Retinal pigment epithelial cell (primary cell): ENCODE measurements at places on chromosomes 6 and 20.
A peak's percentile ranks its signal among the peaks of the same experiment; 100 is the strongest.

DNA sequence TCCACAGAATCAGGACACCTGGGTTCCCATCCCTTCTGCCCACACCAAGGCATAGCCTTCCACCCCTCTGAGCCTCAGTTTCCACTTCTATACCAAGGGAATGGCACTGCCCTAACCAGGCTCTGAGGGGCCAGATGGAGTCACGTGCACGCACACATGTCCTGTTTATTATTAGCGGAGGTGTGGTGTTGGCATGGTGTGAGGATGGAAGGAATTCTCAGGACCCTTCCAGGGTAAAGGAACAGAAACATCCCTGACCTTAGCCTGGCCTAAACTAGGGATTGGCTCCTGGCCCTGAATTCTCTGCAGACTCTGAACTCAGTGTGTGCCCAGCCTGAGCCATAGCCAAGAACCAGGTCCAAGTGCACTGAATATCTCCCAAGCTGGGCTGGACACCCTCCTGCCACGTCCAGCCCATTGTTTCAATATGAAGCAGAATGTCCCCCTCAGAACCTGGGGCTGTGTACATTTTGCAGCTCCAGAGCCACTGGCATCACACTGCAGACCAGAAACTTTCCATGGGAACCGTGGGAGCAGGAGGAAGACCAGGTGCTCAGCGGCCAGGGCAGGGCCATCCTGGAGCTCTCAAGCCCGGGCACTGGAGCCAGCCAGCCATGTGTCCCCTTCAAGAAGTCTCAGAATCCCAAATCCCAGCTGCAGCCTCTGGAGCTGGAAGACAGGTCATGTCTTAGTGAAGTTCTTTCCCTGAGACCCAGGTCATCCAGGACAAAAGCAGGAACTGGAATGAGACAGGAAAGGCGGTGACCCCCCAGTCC lies 208.4 kb downstream of the ANKRD60 start:
- DNase-seq, result no peak

DNA sequence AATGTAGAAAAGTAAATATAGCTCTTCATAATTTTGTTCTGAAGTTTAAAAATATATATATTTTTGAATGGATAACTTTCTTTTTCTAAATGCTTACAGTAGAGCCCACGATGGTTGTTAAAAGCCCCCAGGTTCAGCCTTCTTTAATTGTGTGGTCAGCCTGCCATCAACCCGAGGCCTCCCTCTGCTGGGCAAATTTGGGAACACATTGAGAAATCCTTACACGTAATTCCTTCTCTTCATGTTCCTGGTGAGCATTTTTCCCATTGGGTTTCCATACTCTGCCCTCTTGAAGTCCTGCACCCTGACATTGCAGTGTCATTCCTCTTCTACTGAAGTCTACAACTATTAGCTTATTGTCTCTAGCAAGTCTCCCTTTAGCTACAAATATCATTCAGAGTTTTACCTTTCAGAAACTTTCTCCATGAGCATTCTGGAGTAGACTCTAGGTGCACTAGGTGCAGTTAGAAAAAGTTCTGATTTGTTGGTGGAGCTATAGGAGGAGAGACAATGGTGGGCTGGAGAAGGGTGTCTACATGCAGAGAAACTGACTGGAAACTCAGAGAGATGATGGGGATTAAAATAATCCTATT lies 40.6 kb downstream of the TRIM38 start:
- no peak for DNase-seq

- DNase-seq, result no peak
Measured at GRCh38 chr6:4374216-4374615, 238.8 kb upstream of the ECI2 start.

GRCh38 chr20:13659288-13659687 lies 20.6 kb upstream of the TASP1 start:
- DNase-seq, result no peak

DNA sequence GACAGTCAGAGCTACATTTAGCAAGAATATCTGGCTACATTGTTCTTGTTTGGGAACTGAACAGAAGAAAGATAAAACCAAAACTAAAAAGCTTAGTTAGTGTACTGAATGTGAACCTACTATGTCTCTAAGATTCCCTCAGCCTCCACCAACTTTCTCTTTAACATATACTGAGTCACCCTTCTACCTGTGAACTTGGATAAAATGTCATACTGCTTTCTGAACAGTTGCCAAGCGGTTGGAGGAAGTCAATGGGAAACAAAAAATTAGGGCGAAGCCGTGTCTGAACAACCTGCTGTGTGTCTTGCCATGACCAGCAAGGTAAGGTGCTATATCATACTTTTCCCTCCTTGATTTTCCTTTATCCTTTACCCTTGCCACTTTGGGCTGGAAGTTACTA lies 243.5 kb downstream of the BTBD9 start:
- DNase-seq, result no peak

DNA sequence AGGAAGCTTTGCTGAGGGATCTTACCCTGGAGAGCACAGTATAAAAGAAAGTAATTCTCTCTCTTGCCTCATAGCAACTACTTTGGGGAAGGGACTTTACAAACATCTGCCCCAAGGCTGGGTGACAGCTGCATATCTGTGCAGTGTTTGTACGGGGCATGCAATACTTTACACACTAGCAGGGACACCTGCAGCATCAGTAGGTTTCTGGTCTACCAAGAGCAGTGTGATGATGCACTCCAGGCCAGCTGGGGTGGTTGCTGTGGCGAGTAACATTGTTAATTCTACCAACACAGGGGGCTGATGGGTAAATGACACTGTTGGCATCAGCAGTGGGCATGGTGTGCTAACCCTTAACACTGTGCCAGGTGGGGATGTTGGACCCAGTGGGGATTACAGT lies 48.0 kb downstream of the ADTRP start:
- no peak for DNase-seq

DNA sequence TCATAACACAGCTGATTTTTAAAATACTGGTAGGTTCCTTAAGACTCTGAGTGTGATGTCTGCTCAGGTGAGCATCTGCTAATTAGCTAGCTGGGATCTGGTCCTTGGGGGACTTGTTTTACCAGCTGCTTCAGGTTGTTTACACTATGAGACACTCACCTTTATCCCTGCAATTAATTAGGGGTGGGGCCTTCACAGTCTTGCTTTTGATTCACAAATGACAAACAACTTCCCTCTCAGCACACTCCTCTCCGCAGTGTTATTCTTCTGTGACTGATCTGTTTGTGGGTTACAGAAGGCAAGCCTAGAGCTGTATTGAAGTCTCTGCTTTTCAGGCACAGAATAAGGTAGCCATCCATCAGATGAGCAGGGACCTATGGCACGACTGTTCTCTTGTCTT lies 62.0 kb upstream of the CD83 start:
- DNase-seq, result no peak

GRCh38 chr6:75436869-75437268 lies 56.7 kb downstream of the FILIP1 start:
- DNase-seq, result no peak

- DNase-seq, result no peak
Measured at GRCh38 chr20:54435015-54435414, 40.4 kb upstream of the DOK5 start.

GRCh38 chr20:24332956-24333355 lies 136.5 kb upstream of the SYNDIG1 start:
- no peak for DNase-seq

GRCh38 chr6:137673603-137674002 lies 179.4 kb upstream of the OLIG3 start:
- no peak for DNase-seq

- peak; percentile 31 for DNase-seq
Measured at GRCh38 chr6:161367472-161367871, 93.6 kb upstream of the AGPAT4 start.

DNA sequence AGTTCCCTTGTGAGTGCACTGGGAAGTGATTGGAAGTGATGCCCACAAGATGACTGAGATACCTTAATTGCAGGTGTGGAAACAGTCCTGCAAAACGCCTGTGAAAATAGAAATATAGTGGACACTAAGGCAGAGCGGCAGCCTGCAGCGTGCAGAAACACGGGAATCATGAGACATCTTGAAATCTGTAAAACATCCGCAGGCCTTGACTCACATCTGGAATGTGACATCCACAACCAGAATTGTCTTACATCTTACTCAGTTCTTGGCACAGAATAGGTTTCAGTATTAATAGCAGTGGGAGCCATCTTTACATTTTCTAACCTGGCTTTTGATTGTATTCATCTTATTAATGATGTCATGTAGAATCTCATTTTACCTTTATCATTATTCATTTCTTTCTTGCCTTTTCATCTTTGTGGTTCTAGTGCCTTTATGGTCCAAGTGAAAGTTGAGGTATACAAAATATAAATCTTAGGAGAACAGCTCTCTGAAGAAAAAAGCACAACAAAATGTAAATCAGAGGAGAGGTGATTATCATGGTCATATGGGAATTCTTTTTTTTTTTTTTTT lies 44.6 kb downstream of the CDYL start:
- no peak for DNase-seq

GRCh38 chr6:127176146-127176545 lies 57.7 kb downstream of the RSPO3 start:
- DNase-seq, result peak; percentile 22

DNA sequence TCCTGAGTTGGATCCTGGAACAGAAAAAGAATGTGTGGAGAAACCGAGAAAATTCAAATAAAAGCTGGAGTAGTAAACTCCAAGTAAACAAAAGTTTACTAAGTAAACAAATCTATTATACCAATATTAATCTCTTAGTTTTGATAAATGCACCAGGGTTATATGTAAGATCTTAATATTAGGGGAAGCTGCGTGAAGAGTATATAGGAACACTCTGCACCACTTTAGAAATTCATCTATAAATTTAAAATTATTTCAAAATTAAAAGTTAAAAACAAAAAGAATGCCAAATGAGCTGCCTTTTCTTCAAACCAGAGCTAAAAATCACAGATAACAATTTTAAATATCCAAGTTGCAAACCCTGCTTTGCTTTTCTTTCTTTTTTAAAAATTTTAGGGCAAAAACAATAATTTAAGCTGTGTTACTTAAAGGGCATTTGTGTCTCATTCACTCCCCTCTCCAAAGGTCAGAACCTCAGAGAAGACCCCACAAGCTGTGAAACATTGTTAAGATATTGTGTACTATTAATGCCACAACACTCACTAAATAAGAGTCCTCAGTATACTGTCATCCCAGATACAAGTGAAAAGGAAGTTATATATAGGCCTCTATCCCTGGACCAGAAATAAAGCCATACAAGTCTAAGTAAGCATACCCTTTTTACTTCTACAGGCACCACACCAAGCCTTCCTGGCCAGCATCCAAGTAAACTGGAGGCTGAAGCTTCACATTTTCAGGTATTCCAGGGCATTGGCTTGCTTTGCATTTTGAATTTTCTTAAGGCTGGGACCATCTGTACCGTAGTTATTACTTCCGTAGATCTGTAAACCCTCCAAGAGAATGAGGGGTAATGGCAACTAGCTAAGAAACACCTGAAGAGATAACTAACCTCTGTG lies 7.0 kb downstream of the DNAAF9 start:
- DNase-seq, result no peak

GRCh38 chr6:2852921-2853322 lies 11.3 kb upstream of the SERPINB1 start:
- DNase-seq, result no peak

DNA sequence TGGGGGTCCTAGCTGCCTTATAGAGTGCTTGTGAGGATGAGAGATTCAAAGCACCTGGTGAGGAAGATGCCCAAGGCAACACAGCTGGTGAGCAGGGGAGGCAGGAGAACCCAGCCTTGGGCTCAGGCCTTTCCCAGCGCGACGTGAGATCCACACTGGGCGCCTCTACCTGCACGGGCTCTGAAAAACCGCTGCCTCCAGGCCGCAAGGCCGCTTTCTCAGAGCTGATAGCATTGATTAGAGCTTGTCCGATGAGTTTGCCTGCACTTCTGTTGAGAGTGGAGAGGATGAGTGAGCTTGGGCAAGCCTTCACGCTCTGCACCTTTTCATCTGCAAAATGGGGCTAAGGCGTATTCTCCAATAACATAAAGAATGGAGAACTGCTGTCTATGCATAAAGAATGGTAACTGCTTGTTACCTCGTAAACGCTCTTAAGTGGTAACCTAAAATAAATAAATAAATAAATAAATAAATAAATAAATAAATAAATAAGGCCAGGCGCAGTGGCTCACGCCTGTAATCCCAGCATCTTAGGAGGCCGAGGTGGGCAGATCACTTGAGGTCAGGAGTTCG lies 916 bp downstream of the PABPC1L start:
- DNase-seq, result no peak

GRCh38 chr6:27775796-27776184 lies 136.4 kb downstream of the OR2B2 start:
- DNase-seq, result no peak

DNA sequence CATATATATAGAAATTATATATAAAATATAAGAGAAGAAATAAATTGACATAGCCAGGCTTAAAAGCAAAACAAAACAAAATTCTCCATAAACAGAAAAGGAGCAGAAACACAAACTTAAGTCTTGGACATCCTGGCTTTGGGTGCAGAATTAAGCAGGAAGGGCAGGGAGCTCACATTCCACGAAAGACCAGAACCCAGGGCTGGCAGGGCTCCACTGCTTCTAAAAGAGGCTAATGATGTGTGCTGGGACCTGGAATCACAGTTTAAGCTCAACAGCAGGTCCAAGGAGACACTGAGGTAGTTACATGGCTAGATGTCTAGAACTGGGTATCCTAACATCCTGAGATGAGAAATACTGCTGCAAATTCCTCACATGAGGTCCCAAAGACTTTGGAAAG lies 210.3 kb downstream of the WDR27 start:
- DNase-seq, result no peak

GRCh38 chr20:24676353-24676977 lies 207.0 kb downstream of the SYNDIG1 start:
- no peak for DNase-seq

GRCh38 chr6:167572106-167572505 lies 247.2 kb downstream of the TTLL2 start:
- no peak for DNase-seq

DNA sequence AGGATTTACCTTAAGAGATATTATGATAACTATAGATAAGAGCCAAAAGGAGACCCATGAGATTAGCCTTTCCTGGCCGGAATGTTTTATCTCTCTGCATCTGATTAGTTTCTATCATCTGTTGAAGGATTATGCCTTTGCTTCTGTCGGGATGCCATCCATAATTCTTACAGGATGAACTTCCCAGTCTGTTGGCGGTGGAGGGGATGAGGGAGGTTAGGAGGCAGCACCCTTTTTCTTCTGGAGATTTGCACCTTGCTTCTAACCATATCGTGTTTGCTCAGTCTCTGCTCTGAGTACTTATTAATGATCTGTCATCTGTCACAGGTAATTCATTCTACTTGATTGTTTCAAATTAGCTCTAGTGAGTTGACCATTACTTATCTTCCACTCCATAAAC lies 292.1 kb downstream of the KHDC1L start:
- DNase-seq, result no peak

DNA sequence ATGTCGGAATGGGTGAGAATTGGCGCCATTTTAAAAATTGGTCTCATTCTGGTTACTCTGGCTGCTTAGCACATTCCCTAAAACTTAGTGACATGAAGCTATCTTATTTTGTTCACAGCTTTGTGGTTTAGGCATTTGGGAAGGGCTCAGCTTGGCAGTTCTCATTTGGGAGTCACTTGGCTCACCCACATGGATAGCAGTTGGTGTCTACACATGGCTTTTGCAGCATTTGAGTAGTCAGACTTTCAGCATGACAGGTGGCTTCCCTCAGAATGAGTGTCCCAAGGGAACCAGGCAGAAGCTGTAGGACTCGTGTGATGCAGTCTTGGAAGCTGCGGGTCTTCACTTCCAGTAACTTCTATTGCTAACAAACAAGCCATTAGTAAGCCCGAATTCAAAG lies 64.6 kb downstream of the UST start:
- DNase-seq, result no peak

GRCh38 chr20:58438970-58439808 lies 50.2 kb downstream of the VAPB start:
- no peak for DNase-seq
